ENCODE measurements at places on chromosomes 5 and 9. TPM values are rescaled to one million over a fixed set of nuclear protein-coding genes. Genes with fewer than 3 reads are reported as not detected.

DNA sequence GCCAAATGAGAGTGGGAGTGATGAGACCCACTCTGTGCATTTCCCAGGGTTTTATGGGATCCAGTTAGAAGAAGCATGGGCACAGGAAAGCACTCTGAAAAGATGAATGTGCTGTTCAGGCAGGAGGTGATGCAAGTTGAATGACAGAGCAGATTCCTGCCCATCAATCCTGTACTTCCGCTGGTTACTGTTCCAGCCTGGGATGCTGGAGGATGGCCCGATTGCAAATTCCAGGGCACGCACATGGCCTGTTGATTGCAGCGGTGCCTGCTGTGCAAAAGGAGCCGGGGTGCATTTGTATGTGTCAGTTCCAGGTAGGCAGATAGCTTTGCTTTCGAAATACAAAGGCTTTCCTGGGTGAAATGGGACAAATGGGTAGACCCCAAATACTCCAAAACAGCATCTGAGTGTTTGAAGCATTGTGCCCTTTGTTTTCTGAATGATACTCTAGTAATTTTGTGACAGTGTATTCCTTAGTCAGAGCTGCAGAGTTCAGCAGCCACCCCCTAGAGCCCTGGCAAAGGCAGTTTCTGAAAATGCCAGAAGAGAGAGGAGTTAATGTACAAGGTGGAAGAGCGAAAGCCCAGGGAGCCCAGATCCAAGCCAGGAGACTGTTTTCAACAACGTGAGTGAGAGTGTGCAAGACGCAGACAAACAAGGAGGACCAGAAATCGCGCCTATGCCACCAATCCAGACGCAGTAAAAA, 454.2 kb upstream of the CLINT1 start:
- DNase-seq = no peak

DNA sequence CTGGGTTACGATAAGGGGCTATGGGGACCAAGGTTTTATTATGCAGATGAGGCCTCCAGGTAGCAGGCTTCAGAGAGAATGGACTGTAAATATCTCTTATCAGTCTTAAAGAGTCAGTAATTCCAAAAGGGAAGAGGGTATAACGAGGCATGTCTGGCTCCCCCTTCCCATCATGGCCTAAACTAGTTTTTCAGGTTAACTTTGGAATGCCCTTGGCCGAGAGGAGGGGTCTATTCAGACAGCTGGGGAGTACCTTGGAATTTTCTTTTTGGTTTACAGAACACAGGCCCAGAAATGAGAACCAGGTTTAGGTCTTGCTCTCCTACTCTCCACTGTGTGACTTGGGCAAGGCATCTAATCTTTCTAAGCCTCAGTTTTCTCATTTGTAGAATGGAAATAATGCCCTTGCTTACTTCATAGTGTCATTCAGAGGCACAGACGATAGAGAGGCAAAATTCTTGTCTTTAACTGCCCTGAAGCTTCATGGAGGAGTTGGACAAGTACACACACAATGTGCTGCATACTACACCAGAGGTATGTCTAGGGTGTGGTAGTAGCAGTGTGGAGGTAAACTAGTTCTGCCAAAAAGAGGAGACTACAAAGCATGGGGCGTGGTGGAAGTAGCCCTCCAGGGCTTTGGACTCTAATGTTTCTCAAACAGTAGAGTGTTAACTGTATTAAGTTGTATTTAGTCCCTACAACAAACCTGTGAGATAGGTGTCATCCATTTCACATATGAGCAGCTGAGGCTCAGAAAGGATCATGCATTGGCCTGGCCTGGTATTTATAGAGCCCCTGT, 45.5 kb downstream of the IRF1 start:
- DNase-seq = no peak

DNA sequence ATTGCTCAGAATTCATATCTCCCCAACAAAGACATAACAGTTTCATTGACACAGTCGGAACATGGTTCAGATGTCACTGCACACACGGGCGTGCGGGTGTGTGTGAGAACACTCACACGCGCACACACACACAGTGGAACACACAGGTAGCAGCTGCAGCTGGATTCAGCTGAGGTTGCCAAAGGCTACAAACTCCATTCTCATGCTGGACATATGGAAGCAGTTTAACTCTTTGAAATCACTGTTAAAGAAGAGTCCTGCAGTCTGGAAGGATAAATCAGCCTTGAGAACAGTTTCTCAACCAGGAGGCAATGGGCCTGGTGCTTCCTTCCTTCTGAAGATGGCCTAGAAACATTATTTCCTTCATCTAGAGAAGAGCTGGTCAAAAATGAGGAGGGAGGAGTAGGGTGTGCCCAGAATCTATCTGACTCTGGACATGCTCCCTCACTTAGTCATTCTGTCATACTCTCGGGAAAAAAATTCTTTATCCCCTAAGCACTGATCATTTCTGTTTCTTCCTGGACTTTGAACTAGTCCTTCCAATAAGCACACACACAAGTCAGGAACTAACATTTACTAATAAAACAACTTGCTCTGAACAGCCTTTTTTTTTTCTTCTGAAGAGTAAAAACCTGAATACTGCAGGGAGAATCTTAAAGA, 160.6 kb downstream of the ZDHHC21 start:
- DNase-seq = no peak

DNA sequence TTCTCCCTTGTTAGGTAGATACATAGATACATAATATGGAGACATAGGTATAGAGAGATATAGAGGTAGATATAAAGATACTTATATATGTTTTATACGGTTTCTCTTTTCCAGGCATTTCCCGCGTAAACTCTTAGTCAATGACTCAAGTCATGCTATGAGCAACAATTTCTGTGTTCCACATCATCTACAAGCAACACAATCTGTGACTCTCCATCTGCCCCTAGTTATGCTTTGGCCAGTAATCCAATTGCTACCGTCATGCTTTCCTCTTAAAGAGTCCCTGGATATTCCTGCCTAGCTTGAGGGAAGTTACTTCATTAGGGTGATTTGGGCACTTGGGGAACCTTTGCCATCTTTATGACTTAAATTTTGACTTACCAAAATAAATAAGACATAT, 129.0 kb upstream of the ADAMTS16 start:
- no peak for DNase-seq

DNA sequence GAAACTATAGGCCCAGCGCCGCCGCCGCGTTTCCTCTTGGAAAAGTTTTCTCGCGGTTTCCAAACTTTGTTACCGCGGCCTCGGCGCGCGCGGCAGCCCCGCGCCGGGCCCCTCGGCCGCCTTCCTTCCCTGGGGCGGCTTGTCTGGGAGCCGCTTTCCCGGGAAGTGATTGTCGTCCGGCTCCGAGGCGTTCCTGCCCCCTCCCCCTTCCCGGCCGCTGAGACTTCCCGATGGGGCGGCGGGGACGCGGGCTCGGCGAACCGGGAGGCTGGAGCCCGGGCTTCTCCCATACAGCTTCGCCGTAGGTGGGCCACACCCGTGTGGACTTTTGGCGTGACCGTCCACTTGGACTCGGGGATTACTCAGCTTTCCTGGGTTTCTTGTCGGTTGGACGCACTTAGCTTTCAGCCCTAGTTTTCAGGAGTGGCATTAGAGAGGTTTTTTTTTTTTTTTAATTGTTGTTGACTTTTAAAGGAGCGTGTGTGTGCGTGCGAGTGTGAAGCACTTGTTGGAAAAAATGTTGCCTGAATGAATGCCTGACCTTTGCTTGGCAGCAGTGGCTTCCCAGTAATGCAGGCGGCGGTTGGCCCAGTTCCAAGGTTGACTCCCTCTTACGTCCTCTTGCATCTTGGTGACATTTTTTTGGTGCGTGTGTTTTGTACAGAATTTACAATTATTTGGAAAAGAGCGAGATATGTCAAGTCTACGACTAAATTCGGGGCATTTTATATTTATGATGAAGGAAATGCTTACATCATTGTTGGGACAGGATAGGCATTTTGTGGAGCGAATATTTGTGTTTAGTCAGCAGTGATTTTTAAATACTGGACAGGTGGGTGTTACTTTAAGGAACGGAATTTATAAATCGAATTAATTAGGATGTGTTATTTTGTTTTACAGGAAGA, 821 bp downstream of the CTNNA1 start:
- DNase-seq = peak; percentile 95

DNA sequence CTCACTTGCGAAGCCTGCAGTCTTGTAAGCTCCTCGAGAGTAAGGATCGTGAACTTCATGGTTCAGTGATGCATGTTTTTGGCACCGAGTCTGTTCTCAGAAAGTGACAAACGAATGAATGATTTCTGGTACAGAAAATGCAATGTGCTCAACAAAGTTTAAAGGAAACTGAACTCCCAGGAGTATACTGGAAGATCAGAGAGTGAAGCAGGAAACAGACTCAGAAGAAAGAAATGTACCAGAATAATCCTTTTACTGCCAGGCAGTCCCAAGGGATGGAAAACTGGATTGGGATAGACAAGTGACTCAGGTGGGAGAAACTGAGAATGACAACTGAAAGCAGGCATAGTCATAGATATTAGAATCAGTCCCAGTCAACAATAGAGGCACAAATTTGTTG, 420.6 kb downstream of the CTNND2 start:
- no peak for DNase-seq

- DNase-seq = no peak
Measured at GRCh38 chr9:31582071-31582470, 802.4 kb upstream of the ACO1 start.

CDH10 gene
- 0.11 TPM for total RNA-seq

ADAMTS16 gene
- not detected for total RNA-seq

FBLL1 gene
- not detected for total RNA-seq

NREP gene
- total RNA-seq = 26.2 TPM

CARTPT gene
- total RNA-seq = not detected

TMEM161B gene
- total RNA-seq = 8.2 TPM

PRSS3 gene
- not detected for total RNA-seq

ZNF366 gene
- total RNA-seq = 8.7 TPM

UAP1L1 gene
- 13.6 TPM for total RNA-seq

Data from Right ventricle myocardium inferior (tissue), 1 donor.